ENCODE measurements at places on chromosomes 3 and 15. TPM values are rescaled to one million over a fixed set of nuclear protein-coding genes. Genes with fewer than 3 reads are reported as not detected.
A peak's percentile ranks its signal among the peaks of the same experiment; 100 is the strongest.

The CAV3 gene
- not detected for total RNA-seq

The GOLGA6B gene
- not detected for total RNA-seq

The TRPM1 gene
- not detected for total RNA-seq

The MAPKBP1 gene
- 29.3 TPM for total RNA-seq

The SERPINI2 gene
- not detected for total RNA-seq

The SLC15A2 gene
- 4.1 TPM for total RNA-seq

The CD200 gene
- 17.0 TPM for total RNA-seq

The FGD5 gene
- 28.2 TPM for total RNA-seq

The WDR93 gene
- 0.98 TPM for total RNA-seq

The HRG gene
- total RNA-seq: not detected

- DNase-seq: no peak
Measured at GRCh38 chr15:78056714-78057269, 20.7 kb downstream of the TBC1D2B start.

GRCh38 chr15:90000186-90001001, 730 bp upstream of the ZNF710 start:
- no peak for DNase-seq

DNA sequence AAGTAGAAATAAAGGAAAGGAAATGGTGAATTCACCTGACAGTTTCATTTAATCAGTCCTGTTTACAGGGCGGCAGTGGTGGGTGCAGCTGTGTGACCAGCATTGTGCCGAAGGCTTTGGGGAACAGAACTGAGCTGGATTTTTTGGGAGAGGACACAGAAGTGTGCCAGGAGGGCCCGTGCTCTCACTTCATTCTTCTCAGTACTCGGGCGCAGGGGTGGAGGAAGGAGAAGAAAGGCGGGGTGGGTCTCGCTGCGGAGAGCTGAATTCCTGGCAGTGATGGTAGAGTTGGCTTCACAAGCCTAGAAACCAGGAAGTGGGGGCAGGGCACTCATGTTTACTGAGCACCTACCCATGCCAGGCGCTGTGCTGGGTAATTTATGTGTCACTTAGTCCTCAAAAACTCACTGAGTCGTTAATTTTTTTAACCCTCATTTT, 64.6 kb downstream of the CRTC3 start:
- DNase-seq: peak; percentile 84

GRCh38 chr3:62529230-62529629, 155.9 kb upstream of the FEZF2 start:
- peak; percentile 26 for DNase-seq

- DNase-seq: no peak
Measured at GRCh38 chr3:133292296-133292695, 107.6 kb upstream of the BFSP2 start.

GRCh38 chr3:70358978-70359580, 46.6 kb upstream of the MDFIC2 start:
- DNase-seq: no peak

- DNase-seq: no peak
Measured at GRCh38 chr3:23402728-23403492, 199.8 kb downstream of the UBE2E2 start.

DNA sequence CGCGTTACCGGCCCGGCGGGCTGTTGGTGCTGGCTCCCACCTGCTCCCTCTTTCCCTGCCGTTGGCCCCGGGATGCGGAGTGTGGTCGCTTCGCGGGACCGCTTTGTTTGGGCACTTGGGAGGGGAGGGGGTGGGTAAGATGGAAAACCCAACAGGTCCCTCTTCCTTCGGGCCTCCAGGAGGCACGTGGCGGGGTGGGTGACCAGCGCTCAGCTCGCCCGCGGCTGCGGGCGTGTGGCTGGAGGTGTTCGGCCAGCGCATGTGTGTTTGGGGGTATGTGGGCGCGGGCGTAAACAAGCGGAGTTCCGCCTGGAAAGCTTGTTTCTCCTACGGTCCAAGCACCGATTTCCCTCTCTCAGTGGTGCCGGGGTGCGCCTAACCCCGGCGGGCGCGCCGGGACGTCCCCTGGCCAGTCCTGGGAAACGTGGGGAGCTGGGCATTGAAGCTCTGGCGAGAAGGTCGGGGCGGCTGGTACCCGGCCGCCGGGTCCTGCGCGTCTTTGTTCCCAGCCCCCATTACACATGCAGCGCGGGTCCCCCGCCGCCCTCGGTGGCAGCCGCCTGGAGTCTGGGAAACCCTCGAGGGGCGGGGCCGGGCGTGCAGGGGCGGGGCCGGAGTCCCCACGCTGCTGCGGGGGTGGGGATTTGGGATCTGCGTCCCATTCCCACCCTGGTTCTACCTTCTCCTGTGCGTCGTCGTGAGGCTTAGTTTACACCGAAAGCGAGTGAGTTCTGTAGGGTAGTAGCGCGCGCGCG, 1.4 kb downstream of the ACVR2B start:
- peak; percentile 69 for DNase-seq

DNA sequence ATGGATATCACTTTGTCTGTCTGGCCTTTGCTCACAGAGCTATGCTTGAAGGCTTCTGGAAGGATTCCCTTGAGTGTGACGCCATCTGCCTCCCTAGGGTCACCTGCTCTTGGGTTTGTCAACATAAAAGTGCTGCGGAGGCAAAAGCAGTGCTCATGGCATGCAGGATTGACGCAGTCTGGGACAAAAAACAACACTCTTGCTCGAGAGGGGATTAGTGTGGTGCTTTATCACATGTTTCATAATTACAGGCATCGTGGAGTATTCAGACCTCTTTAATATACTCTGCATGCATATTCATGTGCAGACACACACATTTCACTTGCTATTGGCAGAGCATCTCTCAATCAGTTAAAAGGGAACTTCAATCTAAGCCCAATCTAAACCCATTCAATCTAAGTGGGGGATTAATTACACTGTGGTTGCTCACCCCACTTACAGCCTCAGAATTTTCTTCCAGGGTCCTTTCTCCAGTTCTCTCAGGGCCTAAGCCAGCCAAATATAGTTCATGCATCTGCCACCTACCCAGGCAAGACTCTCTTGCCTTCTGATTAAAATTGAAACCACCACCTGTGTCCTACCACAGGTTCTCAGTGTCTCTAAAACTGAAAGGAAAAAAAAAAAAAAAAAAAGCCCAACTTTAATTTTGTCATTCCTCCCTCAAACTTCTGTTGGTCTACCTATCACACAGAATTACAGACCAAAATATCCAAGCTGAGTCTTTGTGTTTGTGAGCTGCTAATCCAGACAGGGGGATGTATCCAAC, 75.6 kb downstream of the BFSP2 start:
- DNase-seq: no peak

GRCh38 chr3:30667280-30667651, 60.9 kb downstream of the TGFBR2 start:
- no peak for DNase-seq

DNA sequence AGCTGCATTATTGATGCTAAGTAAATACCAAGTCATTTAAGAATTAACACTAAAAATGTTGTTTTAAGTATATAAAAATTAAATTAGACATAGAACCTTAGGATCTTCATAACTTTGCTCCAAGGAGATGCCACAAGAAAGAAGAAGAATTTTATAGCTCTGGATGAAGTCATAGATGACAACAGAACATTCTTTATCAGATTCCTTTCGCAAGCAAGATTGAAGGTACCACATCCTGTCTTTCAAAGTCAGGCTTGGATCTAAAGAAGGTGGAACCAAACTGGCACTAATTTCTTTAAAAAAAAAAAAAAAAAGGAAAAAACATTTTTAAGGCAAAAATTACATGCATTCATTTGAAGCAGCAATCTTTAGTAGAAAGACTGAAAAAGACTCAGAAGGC, 62.5 kb downstream of the POLQ start:
- DNase-seq: no peak

- DNase-seq: peak; percentile 69
Measured at GRCh38 chr3:25663869-25664811, 567 bp downstream of the TOP2B start.

- DNase-seq: no peak
Measured at GRCh38 chr15:50435772-50436171, 11.6 kb downstream of the USP8 start.

GRCh38 chr3:129271674-129272073, 7.0 kb upstream of the HMCES start:
- no peak for DNase-seq

DNA sequence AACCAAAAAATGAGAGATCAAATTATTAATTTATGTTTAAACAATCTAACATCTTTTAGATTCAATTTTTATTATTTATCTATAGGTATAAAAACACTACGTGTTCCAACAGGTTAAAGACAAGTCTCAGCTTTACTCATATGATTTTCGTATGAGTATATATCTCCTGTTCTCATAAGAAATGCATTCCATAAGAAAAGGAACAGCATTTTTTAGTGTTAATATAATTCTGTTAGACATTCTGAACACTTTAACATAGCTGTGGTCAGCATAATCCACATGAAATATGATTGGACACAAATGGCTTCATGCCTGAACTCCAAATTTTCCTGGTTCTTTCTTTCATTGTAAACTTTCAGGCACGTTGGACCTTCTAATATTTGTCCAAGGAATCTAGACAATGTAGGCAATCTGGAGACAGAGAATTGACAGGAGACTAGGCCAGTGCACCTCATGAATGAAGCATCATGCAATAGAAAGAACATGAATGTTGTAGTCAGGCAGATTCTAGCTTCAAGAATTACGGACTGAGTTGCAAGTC, 1122.0 kb upstream of the ALCAM start:
- DNase-seq: no peak

GRCh38 chr3:112605285-112605684, 35.7 kb downstream of the CCDC80 start:
- no peak for DNase-seq

Measured in breast epithelium (tissue), 4 donors.